ENCODE measurements at places on chromosomes 5 and 9. TPM values are rescaled to one million over a fixed set of nuclear protein-coding genes. Genes with fewer than 3 reads are reported as not detected.

The JAKMIP2 gene
- 1.2 TPM for total RNA-seq

The PCDHA1 gene
- 0.03 TPM for total RNA-seq

The AMBP gene
- total RNA-seq: 0.30 TPM

The ADRB2 gene
- 0.11 TPM for total RNA-seq

The SHISAL2B gene
- not detected for total RNA-seq

The ATP10B gene
- total RNA-seq: not detected

DNA sequence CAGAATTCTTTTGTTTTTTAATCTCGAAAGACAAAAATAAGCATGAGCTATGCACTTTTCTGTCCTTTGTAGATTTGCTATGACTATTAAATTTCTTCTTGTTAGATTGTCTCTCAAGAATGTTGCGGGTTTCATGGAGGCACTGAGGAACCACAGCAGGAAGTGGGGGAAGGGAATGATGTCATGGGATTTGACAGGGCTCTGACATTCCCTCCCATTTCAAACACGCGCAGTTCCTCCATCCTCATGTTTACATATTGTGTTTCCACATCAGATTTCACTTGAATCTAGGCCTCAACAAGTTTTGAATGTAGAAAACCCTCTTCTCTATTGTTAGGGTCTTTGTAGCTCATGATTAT lies 154.8 kb downstream of the PALM2AKAP2 start:
- DNase-seq: peak; percentile 74

DNA sequence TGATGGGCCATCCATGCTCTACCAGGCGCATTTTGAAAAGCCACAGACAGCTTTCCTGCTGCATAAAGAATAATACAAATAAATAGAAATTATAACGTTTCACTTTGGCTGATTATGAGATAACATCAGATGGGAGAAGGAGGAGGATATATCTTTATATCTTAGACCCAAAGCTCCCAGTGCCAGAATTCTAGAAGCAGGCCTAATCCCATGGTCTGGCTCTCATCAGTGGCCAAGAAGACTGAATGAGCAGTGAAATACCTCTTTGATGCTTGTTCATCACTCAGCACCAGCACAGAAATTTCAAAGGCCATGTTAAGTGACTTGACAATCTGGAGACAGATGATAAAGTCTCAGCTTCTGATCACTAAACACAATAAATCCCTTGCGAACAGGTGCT lies 107.6 kb downstream of the PPP2R2B start:
- DNase-seq: no peak

DNA sequence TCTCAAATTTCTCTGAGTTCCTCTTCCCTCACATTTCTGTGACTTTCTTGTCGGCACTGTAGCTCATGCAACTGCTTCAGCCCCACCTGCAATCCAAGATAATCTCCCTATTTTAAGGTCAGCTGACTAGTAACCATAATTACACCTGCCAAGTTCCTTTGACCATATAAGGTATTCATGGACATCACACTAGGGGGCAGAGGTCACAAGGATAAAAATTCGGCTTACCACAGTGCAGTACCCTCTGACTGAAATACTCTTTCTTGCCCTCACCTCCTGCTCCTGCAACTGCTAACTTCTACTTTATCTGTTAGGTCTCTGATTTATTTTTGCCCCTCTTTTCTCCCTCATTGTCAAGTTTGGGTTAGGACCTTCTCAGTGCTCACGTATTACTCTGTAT lies 144.2 kb downstream of the GDNF start:
- DNase-seq: no peak

GRCh38 chr5:112848116-112848811 lies 12.8 kb upstream of the SRP19 start:
- peak; percentile 76 for DNase-seq

GRCh38 chr5:68680366-68680765 lies 413.4 kb upstream of the SLC30A5 start:
- no peak for DNase-seq

DNA sequence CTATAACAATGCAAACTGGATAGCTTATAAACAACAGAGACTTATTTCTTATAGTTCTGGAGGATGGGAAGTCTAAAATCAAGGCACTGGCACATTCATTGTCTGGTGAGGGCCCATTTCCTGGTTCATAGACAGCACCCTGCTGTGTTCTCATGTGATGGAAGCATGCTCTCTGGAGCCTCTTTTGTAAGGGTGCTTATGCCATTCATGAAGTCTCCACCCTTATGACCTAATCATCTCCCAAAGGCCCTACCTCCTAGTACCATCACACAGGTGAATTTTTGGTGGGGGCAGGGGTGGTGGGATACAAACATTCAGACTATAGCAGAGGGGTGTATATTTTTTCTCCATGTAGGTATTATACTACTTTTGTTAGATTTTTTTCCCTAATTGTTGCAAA lies 92.4 kb downstream of the UNC13B start:
- no peak for DNase-seq

DNA sequence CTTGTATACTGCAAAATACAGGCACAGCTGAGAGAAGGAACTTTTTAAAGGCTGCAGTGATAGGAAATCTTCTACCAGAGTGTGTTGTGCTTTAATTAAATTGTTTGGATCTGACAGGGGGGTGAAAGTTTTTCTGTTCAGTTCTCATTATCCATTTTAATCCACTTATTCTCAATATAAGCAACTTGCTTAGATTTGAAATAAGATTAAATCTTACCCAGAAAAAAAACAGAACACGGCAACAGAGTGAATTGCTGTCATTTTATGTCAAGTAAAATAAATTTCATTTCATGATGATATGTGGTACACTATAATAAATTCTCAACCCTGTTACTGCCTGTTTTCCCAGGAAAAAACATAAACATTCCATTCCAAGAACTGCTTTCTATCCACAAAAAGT lies 37.1 kb upstream of the CAMK4 start:
- no peak for DNase-seq

DNA sequence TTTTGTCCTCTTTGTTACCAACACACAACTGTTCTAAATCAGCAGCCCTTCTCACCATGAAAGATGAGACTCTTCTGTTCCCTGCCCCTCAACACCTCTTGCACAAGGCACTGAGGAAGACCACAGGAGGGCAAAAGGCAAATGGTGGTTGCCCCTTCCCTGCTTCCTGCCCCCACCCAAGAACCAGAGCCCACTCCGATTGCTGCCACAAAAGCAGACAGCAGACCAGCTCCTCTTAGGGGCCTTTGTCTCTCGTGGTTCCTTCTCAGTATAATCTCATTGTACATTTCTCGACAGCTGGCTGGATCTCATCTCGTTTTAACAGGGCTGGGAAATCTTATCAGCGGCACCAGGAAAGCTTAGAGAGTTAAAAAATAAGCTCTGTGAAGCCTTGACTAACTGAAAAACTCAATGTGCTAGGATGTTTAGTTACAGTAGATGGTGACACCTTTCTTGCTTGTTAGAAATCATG lies 1.1 kb downstream of the MVB12B start:
- DNase-seq: no peak

- DNase-seq: no peak
These were observed 379.9 kb upstream of the ACTBL2 start for GRCh38 chr5:57862471-57862911.

DNA sequence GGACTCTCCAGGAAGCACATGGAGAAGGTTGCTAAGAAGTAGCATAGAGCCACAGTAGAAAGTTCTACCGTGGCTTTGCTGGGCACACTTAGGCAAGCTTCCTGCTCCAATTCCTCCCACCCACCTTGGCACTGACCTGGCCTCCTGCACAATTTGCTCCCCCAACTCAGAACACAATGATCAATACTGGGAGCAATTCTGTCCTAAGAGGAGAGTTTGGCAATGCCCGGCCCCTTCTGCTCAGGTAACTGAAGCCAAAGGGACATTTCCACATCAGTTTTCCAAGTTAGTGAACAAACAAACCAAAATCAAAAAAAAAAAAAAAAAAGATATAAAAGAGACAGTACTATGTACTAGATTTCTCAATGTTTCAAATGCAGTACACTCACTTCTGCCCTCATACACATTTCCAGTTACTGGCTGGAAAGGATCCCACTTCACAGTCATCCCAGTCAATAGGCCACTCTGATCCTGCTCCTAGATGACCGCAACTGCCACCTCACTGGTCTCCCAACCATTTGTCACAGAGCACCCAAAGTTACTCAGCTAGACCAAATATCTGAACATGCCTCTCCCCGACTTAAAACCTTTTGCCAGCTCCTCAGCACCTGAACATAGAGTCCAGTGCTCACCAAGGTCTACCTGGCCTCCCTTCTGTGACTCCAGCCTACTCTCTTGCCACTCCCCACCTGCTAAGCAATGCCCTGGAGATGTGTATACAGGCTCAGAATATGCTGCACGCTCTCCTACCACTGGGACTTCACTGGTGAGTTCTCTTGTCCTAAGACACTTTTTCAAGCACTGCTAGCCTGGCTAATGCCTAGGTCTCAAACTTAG lies 21.3 kb downstream of the ABCA1 start:
- peak; percentile 74 for DNase-seq

- peak; percentile 96 for DNase-seq
These were observed 42.8 kb downstream of the SHB start for GRCh38 chr9:38026021-38026809.

- DNase-seq: no peak
These were observed 203.1 kb upstream of the ARRDC3 start for GRCh38 chr5:91586232-91586631.

GRCh38 chr9:96626912-96627311 lies 7.3 kb upstream of the CDC14B start:
- DNase-seq: peak; percentile 6

DNA sequence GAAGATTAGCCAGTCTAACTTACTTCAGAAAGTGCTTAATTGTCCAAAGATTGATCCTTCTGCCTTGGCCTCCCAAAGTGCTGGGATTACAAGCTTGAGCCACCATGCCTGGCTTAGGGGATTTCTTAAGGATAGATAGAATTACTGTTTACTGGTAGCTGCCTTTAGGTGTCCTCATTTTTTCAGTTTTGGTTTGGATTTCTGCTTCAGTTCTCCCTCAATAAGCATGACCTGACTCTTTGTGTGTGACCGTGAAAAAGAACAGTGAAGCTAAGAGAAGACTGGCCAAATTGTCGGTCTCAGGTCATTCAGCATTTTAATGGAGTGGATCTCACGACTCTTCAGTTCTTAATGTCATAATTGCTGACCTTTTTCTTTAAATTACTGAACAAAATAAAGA lies 22.9 kb upstream of the CMYA5 start:
- no peak for DNase-seq

GRCh38 chr9:100099722-100100042 lies 639 bp downstream of the INVS start:
- DNase-seq: no peak

DNA sequence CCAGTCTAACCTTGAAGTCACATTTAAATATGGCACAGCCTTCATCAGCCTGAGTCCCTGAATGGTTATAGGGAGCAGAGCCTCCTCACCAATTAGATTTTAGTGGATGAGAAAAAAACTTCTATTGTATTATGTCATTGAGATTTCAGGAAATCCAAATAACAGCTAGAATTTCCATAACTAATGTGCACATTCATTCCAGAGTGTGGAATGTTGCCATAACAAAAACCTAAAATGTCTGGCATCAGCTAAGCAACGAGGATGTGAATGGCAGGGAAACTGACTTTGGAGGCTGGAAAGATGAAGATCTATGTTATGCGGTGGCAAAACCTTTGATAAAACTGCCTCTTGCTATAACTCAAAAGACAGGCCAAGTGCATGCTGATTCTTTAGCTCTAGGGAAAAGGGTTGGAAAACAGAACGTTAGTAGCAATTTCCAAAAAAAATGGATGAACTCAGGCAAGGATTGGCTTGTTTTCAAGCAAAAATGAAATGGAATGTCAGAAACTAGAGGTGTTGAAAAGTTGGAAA lies 91.3 kb upstream of the NFIB start:
- no peak for DNase-seq

DNA sequence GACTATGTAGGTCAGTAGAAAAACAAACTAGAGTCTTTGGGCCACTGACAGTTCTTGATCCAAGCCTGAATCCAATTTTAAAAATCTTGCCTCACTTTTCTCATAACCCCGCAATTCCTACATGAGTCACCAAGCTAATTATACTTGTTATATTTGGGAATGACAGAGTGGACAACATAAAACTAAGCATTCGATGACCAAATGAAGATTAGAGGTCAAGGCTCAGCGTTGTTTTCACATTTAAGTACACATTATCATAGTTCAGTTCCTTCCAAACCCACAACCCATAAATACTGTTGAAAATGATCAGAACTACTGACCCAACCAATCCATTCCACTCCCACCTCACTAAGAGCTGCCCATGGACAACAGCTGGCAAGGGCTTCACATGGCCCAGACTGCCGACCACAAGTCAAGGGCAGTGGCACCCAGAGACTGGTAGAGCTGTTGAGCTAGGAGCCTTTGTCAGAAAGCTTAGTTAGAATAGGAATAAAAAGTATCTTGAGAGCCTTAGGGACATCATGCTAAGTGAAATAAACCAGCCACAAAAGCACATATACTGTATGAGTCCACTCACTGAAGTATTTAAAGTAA lies 64.2 kb downstream of the MYO10 start:
- no peak for DNase-seq

GRCh38 chr9:93686880-93687236 lies 110.5 kb downstream of the PHF2 start:
- DNase-seq: no peak

GRCh38 chr5:86689103-86689729 lies 71.5 kb downstream of the COX7C start:
- DNase-seq: no peak

- DNase-seq: no peak
These were observed 32.6 kb upstream of the PLAC8L1 start for GRCh38 chr5:146137967-146138403.

- DNase-seq: no peak
These were observed 158.1 kb downstream of the ARRDC3 start for GRCh38 chr5:91224969-91225368.

- no peak for DNase-seq
These were observed 35.7 kb downstream of the IRX4 start for GRCh38 chr5:1847056-1847455.

All from HT1080 (cell line).